ENCODE measurements at places on chromosomes 7 and 10.

- DNase-seq, result peak; percentile 73
These were observed 2.2 kb downstream of the CRTAC1 start for GRCh38 chr10:98028168-98028770.

- no peak for DNase-seq
These were observed 10.1 kb downstream of the LANCL2 start for GRCh38 chr7:55375237-55375636.

DNA sequence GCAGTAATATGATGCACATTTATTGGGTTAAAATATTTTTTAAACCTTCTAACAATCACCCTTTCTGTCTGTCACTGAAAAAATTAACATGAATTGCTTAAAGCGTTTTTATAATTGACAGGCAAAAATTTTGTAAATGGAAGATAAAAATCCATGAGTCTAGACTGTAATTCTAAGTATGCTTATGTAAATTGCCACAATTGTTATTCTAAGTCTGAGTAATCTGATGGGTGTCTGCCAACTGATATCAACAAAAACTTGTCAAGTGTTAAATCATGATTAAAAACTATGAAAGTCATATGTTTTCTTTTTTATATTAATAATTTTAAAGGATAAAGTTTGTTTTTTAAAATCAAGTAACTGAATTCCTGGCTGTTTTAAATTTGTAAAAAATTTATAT, 208.2 kb downstream of the CDK14 start:
- no peak for DNase-seq

GRCh38 chr10:48792687-48793096, 108.0 kb downstream of the WDFY4 start:
- DNase-seq, result no peak

- DNase-seq, result peak; percentile 27
These were observed 135.1 kb downstream of the NRBF2 start for GRCh38 chr10:63268149-63268797.

DNA sequence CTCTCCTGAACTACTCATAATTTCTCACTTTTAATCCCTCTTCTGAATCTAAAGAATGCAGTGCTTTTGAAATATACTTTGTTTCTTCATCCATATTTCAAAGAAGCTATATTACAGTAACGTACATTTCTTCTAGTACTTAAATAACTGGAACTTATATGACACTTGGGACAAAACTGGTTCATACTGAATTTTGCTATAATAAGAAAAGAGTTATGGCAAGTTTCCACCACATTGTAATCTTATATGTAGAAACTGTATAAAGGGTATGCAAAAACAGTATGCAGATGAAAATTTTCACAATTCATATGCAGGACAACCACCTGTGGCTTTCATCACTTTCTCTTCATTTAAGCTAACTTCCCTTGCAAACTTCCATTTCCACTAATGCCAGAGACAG, 785.7 kb downstream of the CNTNAP2 start:
- DNase-seq, result no peak

Measured in MM.1S (cell line).